ENCODE measurements at places on chromosomes 7 and 10. TPM values are rescaled to one million over a fixed set of nuclear protein-coding genes. Genes with fewer than 3 reads are reported as not detected.

RARRES2 gene
- total RNA-seq = 1.4 TPM

NCF1 gene
- total RNA-seq = not detected

FZD8 gene
- 86.9 TPM for total RNA-seq

GDF2 gene
- total RNA-seq = not detected

GRCh38 chr10:12826800-12827372 is 174.6 kb downstream of the CCDC3 start:
- peak overlapping the region; percentile 91 for H3K27ac ChIP-seq
- H3K4me3 ChIP-seq = no peak overlapping the region
- DNase-seq = no peak
- peaks cover 55% of the 10 kb centered on the region for H3K4me1 ChIP-seq
- H3K27me3 ChIP-seq = no peaks in the 10 kb centered on the region
- H3K36me3 ChIP-seq = peaks cover 19% of the 10 kb centered on the region

DNA sequence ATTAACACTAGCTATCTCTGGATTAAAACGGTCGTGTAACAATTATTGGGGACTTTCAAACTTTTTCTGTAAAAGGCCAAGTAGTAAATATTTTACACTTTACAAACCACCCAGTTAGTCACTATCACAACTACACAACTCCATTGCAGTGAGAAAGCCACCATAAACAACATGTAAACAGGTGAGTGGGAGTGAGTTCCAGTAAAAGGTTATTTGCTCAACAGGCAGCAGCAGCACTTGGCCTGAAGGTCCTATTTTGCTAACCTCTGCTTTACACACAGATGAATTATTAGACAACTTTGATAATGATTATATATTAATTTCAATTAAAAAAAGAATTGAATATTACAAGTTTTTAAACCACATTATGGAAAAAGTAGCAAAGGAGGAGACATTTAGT is 15.8 kb upstream of the AGMO start:
- no peak for DNase-seq
- H3K36me3 ChIP-seq = no peaks in the 10 kb centered on the region
- H3K27me3 ChIP-seq = no peaks in the 10 kb centered on the region
- peaks cover 6% of the 10 kb centered on the region for H3K4me1 ChIP-seq

DNA sequence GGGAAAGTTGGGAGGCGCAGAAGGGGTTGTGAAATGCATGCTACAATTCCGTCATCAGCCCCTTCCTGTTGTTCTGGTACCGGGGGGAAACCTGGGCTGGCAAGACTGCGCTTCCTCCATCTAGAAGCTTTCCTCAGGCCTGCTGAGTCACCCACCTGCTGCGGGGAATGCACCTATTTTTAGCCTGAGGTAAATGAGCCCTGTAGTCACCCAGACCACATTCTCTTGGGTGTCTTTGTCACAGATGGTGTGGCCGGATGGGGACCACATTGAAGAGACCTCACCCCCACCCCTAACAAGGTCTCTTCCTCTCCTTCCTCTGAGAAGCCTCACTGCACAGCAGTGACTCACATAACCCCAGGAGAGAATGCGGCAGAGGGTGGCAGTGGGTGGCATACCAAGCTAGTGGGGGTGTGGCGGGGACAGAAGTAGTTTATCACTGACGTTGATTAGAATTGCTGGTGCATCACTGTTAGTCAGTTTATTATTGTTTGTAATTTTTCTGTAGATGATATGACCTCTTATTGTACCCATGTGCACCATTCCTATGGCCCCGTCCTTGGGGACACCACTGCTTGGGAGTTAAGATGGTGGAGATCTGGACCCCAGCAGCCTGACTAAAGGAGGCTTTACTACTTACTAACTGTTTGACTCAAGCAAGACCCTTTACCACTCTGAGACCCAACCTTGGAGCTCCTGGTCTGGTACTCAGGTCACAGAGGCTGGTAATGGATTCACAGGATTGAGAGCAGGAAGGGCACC is 83.0 kb upstream of the DUSP5 start:
- no peak overlapping the region for H3K27ac ChIP-seq
- no peak overlapping the region for H3K4me3 ChIP-seq
- H3K4me1 ChIP-seq = peaks cover 56% of the 10 kb centered on the region
- no peak for DNase-seq
- H3K27me3 ChIP-seq = no peaks in the 10 kb centered on the region
- no peaks in the 10 kb centered on the region for H3K36me3 ChIP-seq

DNA sequence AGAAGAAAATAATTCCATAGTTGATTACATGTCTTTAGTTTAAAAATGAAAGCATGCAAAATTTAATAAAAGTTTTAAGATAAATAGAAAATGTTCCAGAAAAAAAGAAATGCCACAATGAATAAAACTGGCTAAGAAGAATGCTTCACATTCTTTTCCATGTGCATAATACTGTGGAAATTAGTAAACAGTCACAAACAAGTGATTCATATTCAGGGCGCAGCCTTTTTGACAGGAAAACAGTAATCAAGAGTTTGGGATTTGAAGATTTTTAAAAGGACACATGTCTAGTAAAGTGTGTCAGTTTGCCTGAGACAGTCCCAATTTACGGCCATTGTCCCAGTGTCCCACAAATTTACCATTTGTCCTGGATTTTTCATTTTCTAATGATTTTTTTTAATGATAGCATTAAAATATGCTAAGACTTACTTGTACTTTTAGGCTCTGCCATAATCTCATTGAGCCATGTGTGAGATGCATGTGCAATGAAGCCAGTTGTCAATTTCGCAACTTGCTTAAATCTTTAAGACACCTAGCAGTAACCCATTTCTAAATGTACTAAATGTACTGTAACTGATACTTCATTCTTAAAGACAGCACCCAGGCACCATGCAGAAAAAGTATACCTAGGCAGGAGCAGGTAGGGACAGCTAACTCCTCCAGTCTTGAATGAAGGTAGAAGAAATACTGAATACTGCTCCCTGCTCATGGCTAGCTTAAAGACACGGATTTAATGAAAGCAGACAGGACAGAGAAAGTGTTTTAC is 46.9 kb downstream of the ZNF438 start:
- no peaks in the 10 kb centered on the region for H3K27me3 ChIP-seq
- DNase-seq = no peak
- no peak overlapping the region for H3K27ac ChIP-seq
- peaks cover 15% of the 10 kb centered on the region for H3K4me1 ChIP-seq

- peaks cover 2% of the 10 kb centered on the region for H3K36me3 ChIP-seq
- peaks cover 54% of the 10 kb centered on the region for H3K4me1 ChIP-seq
- DNase-seq = no peak
- no peaks in the 10 kb centered on the region for H3K27me3 ChIP-seq
- peak overlapping the region; percentile 50 for H3K27ac ChIP-seq
These were observed 8.2 kb downstream of the LFNG start for GRCh38 chr7:2527505-2528467.

- no peak for DNase-seq
- H3K4me3 ChIP-seq = no peak overlapping the region
- no peaks in the 10 kb centered on the region for H3K36me3 ChIP-seq
- H3K27me3 ChIP-seq = no peaks in the 10 kb centered on the region
- no peaks in the 10 kb centered on the region for H3K4me1 ChIP-seq
These were observed 138.4 kb downstream of the MGMT start for GRCh38 chr10:129605266-129605985.

GRCh38 chr7:82559193-82559805 is 115.7 kb upstream of the CACNA2D1 start:
- peaks cover 10% of the 10 kb centered on the region for H3K4me1 ChIP-seq
- H3K36me3 ChIP-seq = peaks cover 3% of the 10 kb centered on the region
- DNase-seq = no peak
- no peaks in the 10 kb centered on the region for H3K27me3 ChIP-seq
- H3K4me3 ChIP-seq = no peak overlapping the region

- no peaks in the 10 kb centered on the region for H3K4me1 ChIP-seq
- H3K36me3 ChIP-seq = peaks cover 38% of the 10 kb centered on the region
- H3K27me3 ChIP-seq = no peaks in the 10 kb centered on the region
- no peak overlapping the region for H3K4me3 ChIP-seq
These were observed 50.6 kb downstream of the SLC29A4 start for GRCh38 chr7:5333121-5334045.

- no peak overlapping the region for H3K27ac ChIP-seq
- no peak for DNase-seq
- H3K4me1 ChIP-seq = peaks cover 13% of the 10 kb centered on the region
- H3K36me3 ChIP-seq = no peaks in the 10 kb centered on the region
These were observed 1.1 kb upstream of the PPP1R9A start for GRCh38 chr7:94906065-94906851.

DNA sequence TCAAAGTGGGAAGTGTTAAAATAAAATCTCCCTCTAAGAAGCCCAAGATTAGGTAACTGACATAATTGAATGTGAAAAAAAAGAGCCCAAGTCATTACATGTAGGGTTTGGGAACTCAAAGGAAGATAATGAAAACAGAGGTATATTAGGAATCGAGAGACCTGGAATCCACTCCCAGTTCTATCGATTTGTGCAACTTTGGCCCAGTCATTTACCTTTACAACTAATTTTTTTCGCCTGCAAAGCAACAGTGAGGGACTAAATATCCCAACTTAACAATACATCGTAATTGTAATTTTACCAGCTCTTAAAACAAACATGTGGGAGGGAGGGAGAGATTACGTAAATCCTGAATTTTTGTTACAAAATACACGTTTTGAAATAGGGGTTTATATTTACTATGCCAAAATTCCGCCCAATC is 1.4 kb downstream of the MINDY3 start:
- H3K4me3 ChIP-seq = peak overlapping the region; percentile 97
- peaks cover 5% of the 10 kb centered on the region for H3K27me3 ChIP-seq
- DNase-seq = no peak
- peaks cover 37% of the 10 kb centered on the region for H3K4me1 ChIP-seq
- peaks cover 4% of the 10 kb centered on the region for H3K36me3 ChIP-seq

GRCh38 chr10:36602374-36602773 is 523.0 kb upstream of the ANKRD30A start:
- peak overlapping the region; percentile 76 for H3K27ac ChIP-seq
- no peak overlapping the region for H3K4me3 ChIP-seq
- DNase-seq = no peak
- no peaks in the 10 kb centered on the region for H3K36me3 ChIP-seq

- H3K4me3 ChIP-seq = no peak overlapping the region
- no peaks in the 10 kb centered on the region for H3K36me3 ChIP-seq
- H3K27ac ChIP-seq = no peak overlapping the region
- H3K4me1 ChIP-seq = peaks cover 3% of the 10 kb centered on the region
These were observed 35.2 kb upstream of the ITPRID1 start for GRCh38 chr7:31478721-31479120.

- H3K4me3 ChIP-seq = no peak overlapping the region
- H3K4me1 ChIP-seq = peaks cover 24% of the 10 kb centered on the region
- DNase-seq = no peak
- peaks cover 4% of the 10 kb centered on the region for H3K36me3 ChIP-seq
- no peak overlapping the region for H3K27ac ChIP-seq
These were observed 226.5 kb downstream of the DKK1 start for GRCh38 chr10:52540479-52540984.

All from chondrocyte (in vitro differentiated cells).